ENCODE measurements at places on chromosomes 16 and 17. TPM values are rescaled to one million over a fixed set of nuclear protein-coding genes. Genes with fewer than 3 reads are reported as not detected.
A peak's percentile ranks its signal among the peaks of the same experiment; 100 is the strongest.

GRCh38 chr16:63337264-63337663 lies 1301.0 kb upstream of the CDH8 start:
- DNase-seq, result no peak

GRCh38 chr16:582614-583331 lies 7.1 kb upstream of the RAB40C start:
- DNase-seq, result no peak

- DNase-seq, result no peak
These were observed 9.4 kb upstream of the PRPSAP2 start for GRCh38 chr17:18848501-18848900.

- DNase-seq, result no peak
These were observed 44.8 kb upstream of the PMFBP1 start for GRCh38 chr16:72216767-72217166.

GRCh38 chr17:48505788-48506187 lies 25.0 kb downstream of the HOXB1 start:
- no peak for DNase-seq

DNA sequence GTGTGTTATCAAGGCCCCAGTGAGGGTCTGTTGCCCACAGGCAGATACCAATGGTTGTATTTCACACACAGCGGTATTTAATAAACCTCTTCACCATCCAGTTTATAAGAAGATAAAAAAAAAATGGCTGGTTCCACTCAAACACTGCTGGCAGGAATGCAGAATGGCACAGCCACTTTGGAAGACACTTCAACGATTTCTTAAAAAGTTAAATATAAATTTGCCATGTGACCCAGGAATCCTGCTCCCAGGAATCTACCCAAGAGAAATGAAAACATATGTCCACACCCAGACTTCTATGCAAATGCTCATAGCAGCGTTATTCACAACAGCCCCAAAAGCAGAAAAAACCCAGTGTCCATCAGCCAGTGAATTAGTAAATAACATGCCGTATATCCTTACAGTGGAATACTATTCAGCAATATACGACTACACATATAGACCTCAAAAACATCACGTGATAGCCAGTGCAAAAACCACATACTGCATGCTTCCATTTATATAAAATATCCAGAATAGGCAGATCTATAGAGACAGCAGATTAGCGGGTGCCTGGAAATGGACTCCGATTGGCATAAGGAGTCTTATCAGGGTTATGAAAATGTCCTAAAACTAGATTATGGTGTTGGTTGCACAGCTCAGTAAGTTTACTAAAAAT lies 38.7 kb downstream of the XYLT1 start:
- DNase-seq, result no peak

DNA sequence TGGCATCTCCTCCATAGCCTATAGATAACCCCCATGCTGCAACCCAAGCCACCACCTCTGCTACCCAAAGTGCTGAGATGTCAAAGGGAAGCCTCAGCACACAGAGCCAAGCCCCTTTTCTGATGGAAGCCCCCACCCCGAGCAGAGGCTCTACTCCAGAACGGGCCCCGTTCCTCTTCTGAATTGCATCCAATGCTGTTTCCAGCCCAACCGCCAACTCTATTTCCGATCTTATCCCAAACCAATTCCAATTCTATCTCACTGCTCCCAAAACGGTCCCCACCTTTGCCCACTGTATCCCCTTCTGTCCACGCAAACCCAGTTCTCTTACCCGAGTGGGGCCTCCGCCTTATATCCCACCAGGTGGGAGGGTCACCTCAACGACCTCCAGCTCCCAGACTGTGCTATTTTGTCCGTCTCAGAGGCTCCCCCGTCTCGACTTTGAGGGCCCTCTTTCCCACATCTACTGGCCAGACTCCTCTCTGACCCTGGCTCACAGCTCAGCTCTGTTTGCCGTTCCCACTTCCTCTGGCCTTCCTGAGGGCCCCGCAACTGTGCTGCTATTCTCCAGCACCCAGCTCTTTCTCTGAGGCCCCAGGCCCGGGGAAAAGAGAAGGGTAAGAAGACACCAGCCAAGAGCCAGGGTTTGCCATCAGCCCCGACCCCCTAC lies 487 bp downstream of the SRL start:
- no peak for DNase-seq

DNA sequence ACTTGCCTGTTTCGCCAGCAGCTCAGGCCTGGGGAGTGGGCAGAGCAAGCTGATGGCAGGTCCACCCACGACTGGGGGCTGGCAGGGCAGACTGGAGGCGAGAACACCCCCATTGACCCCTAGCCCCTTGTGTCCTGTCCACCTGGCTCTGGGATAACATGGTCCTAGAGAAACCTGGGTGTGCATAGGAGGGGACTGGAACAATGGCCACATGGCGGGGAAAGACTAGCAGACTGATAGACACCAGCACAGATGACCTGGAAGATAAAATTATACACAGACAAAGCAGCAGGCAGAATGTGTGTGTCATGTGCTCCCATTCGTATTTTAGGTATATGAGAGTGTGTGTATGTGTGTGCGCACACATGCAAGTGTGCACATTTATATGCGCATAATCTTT lies 23.5 kb downstream of the NUBP1 start:
- DNase-seq, result no peak

DNA sequence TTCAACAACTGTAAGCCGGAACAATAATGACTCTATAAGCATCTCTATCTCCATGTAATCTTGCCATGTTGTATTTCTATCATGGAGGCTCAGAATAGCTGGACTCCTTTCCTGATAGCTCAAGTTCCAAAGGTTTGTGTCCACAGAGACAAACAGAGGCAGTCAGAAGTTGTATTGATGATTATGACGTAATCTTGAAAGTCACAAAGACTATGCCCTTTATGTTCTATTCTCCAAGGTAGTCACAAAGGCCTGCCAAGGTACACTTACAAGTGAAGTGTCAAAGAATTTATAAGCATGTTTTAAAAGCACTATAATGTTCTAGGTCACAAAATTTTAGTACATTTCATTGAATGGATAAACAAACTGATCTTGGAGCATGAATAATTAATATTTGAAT lies 542.2 kb downstream of the CDH11 start:
- DNase-seq, result no peak

GRCh38 chr17:5126719-5127488 lies 11.1 kb downstream of the USP6 start:
- no peak for DNase-seq

DNA sequence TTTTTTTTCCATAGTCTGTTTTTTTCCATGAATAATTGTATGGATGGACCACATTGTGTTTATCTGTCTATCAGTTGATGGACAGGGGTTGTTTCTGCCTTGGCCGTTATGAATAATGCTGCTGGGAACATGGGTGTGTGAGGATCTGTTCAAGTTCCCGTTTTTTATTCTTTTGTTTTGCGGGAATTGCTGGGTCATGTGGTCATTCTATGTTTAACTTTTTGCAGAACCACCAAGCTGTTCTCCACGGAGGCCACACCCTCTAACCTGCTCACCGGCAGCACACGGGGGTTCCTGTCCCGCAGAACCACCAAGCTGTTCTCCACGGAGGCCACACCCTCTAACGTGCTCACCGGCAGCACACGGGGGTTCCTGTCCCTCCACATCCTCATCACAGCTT lies 5.9 kb upstream of the MSLN start:
- no peak for DNase-seq

GRCh38 chr17:7818746-7819645 lies 15.0 kb upstream of the KDM6B start:
- no peak for DNase-seq

GRCh38 chr17:76827736-76828135 lies 40.5 kb upstream of the MGAT5B start:
- no peak for DNase-seq

DNA sequence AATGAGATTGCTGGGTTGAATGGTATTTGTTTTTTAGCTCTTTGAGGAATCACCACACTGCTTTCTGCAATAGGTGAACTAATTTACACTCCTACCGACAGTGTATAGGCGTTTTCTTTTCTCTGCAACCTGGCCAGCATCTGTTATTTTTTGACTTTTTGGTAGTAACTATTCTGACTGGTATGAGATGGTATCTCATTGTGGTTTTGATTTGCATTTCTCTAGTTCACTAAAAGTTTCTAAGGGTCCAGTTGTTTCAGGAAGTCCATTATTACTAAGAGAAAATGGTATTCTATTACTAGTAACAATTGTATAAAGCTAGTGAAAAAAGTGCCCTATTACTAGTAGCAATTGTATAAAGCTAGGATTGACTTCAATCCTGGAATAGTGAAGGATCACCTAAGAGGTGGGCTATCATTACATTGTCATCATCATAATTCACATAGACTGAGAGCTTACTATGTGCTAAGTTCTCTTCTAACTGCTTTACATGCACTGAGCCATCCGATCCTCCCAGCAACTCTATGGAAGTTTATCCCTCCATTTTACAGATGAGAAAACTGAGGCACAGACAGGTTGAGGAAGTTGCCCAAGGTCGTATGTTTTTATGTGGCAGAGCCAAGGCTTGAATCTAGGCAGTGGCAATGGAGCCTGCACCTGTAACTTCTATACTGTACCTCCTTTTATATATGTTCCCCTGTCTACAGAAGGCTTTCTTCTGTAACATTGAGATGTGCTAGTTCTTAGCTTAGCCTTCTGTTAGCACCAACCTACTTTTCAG lies 13.4 kb upstream of the SMIM36 start:
- no peak for DNase-seq

- peak; percentile 74 for DNase-seq
These were observed 1.7 kb downstream of the TBKBP1 start for GRCh38 chr17:47695429-47696376.

- DNase-seq, result no peak
These were observed 1.5 kb downstream of the NMRAL1 start for GRCh38 chr16:4472880-4473279.

DNA sequence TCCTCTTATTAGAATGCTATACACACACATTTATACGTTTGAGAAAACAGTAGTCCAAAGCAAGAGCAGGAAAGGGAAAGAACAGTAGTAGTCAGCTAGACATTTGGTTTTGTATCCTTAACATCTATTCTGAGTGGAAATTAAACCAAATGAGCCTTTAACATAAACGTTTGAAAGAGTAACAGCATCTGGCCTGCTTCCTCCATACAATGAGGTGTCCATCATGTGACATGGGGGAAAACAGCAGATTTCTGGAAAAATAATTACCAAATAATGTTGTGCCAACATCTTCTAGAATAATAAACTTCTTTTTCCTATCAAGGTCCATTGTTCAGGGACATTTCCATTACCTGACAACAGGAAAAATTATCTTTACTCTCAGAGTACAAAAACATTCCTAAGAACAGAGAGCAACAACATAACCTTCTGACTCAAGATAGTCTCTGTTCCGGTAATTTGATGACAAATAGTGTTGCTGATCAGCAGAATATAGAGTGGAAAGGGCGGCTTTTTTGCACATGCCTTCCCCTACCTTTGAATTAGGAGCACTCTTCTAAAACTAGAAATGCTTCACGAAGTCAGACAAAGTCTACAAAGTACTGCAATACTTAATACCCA lies 20.2 kb downstream of the CYTH1 start:
- DNase-seq, result no peak

DNA sequence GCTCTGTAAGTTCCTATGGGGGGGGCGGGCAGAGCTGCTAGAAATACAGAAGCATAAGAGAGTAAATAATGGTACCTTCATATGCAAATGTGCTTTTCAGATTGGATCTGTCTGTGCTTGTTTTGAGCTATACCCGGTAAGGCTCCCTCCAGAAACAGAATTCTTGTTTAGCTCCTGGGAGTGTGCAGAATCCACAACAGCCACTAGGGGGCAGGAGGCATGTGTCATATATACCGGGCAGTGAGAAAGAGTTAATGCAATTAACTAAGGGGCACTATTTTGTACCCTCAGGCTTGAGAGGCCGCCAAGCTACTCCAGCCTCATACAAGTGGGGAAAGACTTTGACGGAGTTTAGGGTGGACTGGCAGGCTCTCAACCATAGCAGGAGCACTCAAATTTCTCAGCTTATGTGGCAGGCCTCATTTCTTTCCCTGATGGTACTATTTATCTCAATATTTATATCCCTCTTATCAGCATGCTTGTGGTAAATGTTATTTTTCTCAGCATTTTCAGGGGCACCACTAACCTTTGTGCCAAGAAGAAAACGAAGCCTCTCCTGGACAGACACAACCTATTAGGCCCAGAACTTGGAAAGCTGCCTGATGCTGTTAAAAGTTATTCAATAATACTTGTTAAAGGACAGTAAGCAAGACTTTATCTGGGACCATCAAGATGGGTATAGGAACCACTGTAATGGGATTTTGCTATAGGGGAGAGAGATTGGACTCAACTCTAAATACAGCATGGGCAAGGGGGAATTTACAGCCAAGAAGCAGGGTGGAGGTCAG lies 10.7 kb upstream of the CENPV start:
- DNase-seq, result peak; percentile 77

DNA sequence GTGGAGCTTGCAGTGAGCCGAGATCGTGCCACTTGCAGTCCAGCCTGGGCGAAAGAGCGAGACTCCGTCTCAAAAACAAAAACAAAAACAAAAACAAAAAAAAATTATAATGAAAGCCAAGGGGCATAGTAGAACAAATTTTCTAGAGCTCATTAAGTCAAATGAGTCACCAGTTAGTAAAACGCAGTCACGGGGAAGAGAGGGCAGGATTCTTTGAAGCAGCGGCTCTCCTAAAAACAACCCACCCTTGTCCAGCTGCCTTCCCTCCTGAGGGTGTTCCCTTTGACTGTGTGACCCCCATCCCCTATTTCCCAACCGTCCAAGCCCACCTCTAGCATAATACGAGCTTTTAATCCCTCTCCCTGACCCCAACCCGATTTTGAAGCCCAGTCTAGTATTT lies 44.1 kb upstream of the STH start:
- DNase-seq, result no peak

ZFPM1 gene
- polyA plus RNA-seq, result 1.4 TPM

TERB1 gene
- polyA plus RNA-seq, result not detected

TVP23C gene
- polyA plus RNA-seq, result 0.96 TPM

LGALS9B gene
- not detected for polyA plus RNA-seq

MMP15 gene
- polyA plus RNA-seq, result 6.4 TPM

TP53TG3B gene
- polyA plus RNA-seq, result 0.06 TPM

HID1 gene
- 4.8 TPM for polyA plus RNA-seq

TMIGD1 gene
- not detected for polyA plus RNA-seq

ECI1 gene
- polyA plus RNA-seq, result 183 TPM

ARL5C gene
- polyA plus RNA-seq, result not detected

UBB gene
- polyA plus RNA-seq, result 1,893 TPM

GPR142 gene
- polyA plus RNA-seq, result not detected

Measured in psoas muscle (tissue), 8 donors.